PC-3 (cell line): ENCODE measurements at places on chromosomes 6 and 20.

- no peak for DNase-seq
Observed at GRCh38 chr6:151482290-151482689, 11.5 kb upstream of the CCDC170 start.

- peak; percentile 30 for DNase-seq
Observed at GRCh38 chr20:19947611-19948264, 69.4 kb upstream of the NAA20 start.

DNA sequence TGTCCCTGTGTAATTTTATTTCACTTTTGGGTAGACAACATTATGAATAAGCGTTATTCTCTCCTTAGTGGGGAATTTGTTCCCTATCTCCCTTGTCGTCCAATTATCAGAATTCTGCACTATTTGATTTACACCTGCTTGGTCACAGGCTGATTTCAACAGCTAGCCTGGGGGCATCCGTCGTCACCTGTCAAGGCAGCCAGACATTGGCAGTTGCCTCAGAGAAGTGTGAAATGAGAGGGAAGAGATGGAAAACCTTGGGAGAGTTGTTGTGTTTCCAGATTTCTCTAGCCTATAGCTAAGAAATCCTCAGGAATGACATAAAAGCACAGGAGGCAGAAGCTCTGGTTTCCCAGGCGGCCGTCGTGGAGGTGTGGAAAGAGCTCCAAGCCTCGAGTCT, 891 bp upstream of the GHRH start:
- DNase-seq = no peak

DNA sequence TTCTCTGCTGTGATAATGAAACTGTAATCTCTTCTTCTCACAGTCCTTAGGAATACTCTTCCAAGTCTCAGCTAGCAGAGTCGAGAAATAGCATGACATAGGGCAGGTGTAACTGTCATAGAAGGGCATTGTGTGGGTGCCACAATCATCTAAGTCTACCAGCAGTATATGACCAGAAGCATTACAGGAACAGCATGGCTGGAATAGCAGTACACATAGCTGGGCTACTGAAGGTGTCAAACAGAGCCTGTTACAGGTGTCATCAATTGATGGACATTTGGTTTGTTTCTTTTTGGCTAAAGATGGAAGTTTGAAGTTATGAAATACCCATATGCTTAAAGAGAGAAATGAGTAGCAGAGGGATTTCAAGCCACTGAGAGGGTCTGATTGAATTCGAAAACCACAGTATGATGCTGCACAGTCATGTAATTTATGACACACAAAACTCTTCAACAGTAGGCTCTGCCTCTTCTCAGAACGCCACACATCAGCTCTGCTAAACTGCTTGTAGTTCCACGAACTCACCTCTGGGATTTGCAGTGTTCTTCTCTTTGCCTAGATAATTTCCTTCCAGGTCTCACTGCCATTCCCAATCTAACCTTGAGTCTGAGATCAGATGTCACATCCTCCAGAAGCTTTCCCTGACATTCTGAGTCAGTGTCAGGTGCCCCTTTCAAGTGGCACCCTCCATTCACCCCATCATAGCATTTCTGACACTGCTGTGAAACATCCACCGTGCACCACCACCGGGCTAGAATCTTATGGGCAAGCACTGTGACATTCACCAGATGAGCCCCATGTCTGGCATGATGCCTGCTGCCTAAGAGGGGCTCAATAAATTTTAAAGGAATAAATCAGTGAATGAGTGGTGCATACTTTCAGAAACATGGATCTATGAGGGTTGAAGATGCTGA, 151.0 kb downstream of the ADAT2 start:
- DNase-seq = peak; percentile 2

GRCh38 chr6:88246654-88247053, 80.5 kb upstream of the CNR1 start:
- DNase-seq = no peak

- no peak for DNase-seq
Observed at GRCh38 chr6:150211700-150212511, 69.1 kb downstream of the PPP1R14C start.

GRCh38 chr6:72552938-72553337, 68.9 kb upstream of the KCNQ5 start:
- peak; percentile 88 for DNase-seq

GRCh38 chr6:112352607-112353006, 5.5 kb downstream of the RFPL4B start:
- no peak for DNase-seq

DNA sequence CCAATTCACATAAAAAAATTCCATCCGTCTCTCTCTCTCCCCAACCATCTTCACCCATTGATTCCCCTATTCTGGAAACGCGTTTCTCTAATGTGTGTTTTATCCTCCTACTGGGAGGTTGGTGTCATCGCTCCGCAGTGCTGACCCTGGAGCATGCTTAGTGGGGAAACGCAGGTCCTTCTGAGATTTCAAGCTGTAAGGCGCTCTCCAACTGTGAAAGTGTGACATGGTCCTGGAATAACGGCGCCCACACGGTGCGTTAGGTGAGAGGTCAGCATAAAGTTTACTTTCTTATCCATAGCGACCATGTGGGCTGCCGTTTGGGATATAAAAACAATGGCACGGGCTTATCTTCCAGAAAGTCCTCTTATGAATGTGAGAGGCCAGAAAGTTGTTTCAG, 123.9 kb downstream of the WDR27 start:
- DNase-seq = no peak

DNA sequence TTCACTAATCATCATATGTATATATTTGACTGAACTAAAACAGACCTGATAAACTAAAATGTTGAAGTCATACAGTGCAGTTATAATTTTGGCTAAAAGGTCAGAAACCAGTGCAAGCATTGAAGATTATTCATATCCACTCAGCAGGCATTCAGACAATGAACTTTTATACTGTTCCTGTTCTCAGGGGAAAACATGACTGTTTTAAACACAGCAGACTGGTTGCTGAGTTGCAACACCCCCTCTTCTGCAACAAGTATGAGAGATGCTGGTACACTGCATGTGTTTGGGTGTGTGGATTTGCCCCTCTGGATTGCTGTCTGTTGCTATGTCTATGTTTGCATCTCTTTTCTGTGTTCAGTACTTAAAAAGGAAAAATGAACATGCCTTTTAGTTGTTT, 206.8 kb downstream of the EYA4 start:
- DNase-seq = no peak

DNA sequence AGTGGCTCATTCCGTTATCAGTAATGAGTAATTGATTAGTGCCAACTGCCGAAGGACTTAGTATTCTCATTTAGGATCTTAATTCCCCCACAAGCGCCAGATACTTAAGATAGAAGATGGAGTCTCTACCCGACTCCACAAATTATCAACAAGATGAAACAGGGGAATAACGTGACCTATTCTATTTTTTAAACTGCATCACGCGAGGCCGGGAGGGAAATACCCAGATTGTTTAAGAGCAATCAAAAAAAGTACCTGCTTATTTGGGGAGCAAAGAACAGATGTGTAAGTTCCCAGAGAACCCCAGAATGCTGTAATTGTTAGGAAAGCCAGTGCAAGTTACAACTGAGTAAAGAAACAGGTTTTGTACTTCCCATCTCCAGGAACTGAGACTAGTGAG, 1.1 kb upstream of the MAP3K5 start:
- no peak for DNase-seq

DNA sequence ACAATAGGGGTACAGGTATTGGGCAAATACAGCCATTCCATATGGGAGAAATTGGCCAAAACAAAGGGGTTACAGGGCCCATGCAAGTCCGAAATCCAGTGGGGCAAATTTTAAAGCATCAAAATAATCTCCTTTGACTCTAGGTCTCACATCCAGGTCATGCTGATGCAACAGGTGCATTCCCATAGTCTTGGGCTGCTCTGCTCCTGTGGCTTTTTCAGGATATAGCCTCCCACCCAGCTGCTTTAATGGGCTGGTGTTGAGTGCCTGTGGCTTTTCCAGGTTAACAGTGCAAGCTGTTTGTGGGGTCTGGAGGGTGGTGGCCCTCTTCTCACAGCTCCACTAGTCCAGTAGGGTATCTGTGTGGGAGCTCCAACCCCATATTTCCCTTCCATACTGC, 607.1 kb downstream of the MEI4 start:
- DNase-seq = no peak

- no peak for DNase-seq
Observed at GRCh38 chr20:5316188-5317158, at the start of gene PROKR2. Gene PROKR2 (minus strand): TSS chr20:5316954. CDS start chr20:5314369, 2,585 bp downstream.

- DNase-seq = no peak
Observed at GRCh38 chr6:166540631-166541331, 45.7 kb downstream of the RAMACL start.

DNA sequence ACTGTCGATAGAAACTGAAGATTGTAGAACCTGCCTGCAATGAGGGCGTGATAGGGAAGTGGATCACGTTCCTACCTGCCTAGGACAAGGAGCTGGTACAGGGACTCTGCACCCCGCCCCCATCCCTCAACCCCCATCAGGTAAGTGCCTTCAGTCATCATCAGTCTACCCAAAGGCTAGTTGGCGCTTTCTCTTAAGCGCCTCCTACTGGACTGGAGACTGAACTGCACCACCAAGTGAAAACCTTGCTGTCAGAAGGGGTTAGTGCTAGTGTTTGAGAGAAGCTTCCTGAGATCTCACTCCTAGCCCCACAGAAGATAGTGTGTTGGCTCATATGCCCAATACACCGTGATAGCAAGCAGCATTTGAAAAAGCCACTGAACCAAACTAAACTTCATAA, 706.5 kb upstream of the MAN1A1 start:
- peak; percentile 41 for DNase-seq

DNA sequence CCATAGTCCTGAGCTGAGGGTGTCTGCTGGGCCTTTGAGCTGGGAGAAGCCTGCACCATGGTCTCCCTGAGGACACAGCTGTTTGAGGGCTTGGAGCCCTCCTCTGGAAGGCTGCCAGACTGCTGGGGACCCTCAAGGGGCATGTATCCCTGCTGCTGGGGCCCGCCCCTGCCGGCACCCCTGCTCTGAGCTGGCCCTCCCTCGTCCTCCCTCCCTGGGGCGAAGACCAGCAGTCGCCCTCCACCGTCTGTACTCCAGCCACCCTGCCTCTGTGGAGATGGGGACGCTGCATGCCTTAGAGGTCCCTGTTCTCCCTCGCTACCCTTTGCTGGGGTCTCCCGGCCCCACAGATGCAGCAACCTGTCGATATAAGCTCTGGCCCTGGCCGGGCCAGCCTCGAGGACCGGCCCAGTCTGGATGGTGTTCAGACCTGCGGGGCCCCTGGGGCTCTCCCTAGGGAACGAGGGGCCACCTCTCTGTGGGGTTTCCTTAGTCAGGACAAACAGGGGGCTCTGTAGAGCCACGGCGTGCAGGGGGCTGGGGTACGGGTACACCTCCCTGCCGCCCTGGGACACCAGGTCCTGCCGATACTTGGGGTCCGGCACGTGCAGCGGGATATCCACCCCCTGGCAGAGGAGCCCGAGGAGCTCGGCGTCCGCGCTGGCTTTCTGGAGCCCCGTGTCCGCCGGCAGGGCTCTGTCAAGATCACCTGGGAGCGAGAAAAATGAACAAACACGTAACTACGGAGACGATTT, 11.0 kb downstream of the DACT2 start:
- DNase-seq = no peak

DNA sequence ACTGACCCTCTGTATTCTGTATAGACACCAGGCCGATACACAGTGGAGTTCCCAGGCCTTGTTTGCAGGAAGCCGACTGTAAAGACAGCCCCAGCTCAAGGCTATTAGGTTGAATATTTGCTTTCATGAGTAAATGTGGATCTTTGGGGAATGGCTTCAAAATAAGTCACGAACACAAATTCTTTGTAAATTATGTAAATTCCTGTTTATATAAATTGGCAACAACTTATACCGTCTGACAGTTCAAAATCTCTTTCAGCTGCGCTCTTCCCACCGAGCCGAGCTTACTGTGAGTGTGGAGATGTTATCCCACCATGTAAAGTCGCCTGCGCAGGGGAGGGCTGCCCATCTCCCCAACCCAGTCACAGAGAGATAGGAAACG, 24.7 kb downstream of the EDN3 start:
- no peak for DNase-seq

DNA sequence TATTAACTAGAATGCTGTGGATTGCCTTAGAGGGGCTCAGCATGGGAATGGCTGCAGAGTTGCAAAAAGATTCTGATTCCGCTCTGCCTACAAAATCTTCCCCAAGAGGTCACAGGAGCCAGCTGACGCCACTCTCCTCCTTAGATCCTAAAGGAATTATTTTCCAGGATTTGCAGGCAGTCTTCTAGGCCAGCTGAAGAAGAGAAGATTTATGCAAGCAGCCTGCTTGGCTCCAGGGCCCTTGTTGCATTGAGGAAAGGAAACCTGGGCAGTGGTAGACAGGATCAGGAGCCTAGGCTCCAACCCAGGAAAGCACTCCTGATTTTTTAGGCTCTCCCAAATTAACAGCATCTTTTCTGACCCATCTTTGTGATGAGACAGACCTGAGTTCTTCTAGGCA, 245.8 kb downstream of the PKHD1 start:
- DNase-seq = no peak

DNA sequence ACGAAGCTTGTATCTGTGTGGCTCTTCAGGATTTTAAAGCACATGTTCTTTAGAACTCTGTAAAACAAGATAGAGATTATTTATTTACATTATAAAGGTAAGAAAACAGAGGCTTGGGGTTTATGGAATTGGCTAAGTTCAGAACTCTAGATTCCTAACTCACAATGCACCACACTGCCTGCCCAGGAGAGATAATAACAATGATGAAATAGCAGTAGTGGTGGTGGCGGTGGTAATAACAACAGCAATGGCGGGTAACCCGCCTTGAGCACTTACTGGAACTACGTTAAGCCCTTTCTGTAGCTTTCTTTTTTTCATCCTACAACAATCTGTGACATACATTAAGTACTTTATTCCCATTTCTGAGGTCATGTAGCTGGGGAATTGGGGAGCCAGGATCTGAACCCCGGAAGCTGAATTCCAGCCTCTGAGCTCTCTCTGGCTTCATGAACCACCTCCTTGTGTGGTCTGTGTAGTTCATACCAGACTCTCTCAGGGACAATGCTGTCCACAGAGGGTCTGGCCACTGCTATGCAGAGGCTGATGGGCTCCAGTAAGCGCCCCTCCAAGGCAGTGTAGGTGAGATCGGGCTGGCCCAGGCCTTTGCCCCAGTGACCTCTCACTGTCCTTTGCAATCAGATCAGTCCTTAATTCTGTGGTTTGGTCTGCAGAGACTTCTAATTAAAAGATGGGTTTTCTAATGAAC, 260.9 kb downstream of the SLC24A3 start:
- DNase-seq = no peak

DNA sequence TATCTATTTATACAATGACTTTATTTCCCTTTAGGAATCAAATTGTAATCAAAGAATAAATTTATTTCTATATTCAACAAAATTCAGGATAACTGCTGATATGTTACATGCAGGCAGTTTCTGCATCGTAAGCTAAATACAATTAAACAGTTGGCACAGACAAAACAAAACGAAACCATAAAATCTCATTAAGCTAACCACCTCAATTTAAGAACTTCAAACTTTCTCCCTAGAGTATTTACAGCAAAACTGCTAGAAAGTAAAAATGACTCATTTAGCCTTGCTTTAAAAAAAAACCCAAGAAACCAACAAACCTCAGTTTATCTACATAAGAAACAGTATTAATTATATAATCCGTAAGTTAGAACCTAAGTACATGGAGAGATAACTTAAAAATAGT, 17.1 kb downstream of the SSR1 start:
- no peak for DNase-seq
